Activated CD4-positive, CD25-positive, alpha-beta regulatory T cell treated with anti-CD3 and anti-CD28 coated beads, Interleukin-2, amount 50 U/mL, for 72 hours (primary cell): ENCODE measurements at places on chromosomes 1 and 21.

DNA sequence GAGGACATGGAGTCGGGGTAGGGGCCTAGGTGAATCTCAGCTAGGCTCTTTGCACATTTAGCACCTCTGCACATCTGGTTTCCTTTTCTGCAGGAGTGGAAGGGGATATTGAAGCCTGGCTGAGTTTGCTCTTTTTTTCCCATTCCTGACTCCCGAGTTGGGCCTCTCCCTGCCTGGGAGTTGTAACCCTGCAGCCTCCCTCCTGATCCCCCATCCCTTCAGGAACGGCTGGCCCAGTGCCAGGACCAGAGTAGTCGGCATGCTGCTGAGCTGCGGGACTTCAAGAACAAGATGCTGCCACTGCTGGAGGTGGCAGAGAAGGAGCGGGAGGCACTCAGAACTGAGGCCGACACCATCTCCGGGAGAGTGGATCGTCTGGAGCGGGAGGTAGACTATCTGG, 836 bp downstream of the OLFML3 start:
- no peak for DNase-seq

DNA sequence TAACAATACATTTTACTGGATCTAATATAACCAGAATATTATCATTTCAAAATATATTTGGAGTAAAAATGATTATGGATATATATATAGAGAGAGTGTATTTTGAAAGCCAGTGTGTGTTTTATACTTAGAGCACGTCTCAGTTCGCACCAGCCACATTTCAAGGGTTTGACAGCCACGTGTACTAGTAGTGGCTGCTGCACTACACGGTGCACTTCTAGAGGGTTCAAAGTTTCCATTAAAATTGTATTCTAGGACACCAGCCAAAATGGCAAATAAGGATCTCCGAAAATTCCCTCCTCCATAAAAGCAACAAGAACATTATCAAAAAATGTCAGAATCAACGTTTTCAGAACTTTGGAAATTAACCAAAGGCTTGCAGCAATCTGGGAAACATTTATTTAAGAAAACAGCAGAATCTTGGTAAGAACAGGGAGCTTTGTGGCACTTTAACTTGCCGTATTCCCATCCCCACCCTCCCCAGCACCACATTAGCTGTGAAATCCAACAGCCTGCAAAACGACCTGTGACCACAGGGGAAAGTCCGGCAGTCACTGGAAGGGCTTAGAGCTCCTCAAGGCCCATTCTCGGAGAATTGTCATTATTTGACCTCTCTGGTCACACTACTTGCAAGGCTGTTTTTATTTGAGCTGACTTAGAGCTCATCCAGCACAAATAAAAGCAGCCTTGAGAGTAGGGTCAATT, 33.5 kb upstream of the MRPS6 start:
- DNase-seq, result no peak

DNA sequence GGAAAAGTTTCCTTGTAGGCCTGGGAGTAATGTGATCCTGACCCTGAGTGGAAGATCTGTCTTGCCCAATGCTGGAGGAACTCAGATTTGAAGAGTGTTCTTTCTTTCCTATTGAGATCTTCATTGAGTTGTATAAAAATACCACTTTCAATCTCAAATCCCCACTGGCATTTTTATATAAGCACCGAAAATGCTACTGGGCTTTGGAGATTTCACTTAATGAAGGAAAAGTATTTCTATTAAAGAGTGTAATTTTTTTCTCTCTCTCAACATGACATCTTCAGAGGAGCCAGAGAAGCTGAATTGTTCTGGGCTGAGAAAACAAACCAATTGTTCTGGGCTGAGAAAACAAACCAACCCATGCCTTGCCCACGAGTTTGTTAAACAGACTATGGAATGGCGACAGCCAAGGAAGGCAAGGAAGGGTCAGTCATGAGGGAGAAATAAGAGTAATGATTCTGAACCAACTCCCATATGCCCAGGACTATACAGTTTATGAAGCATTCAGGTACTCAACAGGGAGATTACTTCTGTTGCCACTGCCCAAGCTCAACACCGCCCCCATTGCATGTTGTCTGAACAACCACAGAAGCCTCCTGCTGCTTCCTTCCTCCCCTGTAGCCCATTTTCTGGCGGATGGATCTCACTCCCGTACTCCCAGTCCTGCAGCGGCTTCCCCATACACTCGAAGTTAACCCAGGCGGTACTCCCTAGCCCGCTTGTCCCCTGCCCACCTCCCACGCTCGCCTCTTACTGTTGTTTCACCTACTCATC, 103.2 kb downstream of the BEND5 start:
- no peak for DNase-seq

DNA sequence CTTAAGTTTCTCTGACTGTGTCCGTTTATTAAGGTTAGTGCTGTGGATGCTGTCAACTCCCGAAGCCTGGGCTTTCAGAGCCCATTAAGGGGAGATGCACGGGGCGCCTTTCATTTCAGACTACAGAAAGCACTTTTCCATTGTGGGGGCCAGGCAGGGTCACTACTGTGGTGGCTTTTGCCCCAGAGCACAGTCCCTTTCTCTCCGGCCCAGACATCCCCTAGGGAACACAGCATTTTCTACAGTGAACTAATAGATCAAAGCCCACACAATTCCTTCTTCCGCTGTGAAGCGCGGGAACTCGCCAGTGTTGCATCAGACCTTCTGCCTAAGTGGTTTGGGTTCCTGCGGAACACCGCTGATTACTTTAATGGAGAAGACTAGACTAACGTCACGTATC, 26.8 kb upstream of the MAP1LC3C start:
- no peak for DNase-seq

GRCh38 chr1:43901196-43901961, 32.2 kb upstream of the ARTN start:
- no peak for DNase-seq

DNA sequence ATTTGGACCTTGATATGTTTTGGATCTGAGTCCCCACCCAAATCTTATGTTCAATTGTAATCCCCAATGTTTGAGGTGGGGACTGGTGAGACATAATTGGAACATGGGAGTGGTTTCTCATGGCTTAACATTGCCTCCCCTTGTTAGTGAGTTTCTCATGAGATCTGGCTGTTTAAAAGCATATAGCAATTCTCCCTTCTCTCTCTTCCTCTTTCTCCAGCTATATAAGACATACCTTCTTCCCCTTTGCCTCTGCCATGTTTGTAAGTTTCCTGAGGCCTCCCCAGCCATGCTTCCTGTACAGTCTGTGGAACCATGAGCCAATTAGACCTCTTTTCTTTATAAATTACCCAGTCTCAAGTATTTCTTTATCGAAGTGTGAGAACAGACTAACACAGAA, 692.4 kb downstream of the KCNT2 start:
- no peak for DNase-seq

DNA sequence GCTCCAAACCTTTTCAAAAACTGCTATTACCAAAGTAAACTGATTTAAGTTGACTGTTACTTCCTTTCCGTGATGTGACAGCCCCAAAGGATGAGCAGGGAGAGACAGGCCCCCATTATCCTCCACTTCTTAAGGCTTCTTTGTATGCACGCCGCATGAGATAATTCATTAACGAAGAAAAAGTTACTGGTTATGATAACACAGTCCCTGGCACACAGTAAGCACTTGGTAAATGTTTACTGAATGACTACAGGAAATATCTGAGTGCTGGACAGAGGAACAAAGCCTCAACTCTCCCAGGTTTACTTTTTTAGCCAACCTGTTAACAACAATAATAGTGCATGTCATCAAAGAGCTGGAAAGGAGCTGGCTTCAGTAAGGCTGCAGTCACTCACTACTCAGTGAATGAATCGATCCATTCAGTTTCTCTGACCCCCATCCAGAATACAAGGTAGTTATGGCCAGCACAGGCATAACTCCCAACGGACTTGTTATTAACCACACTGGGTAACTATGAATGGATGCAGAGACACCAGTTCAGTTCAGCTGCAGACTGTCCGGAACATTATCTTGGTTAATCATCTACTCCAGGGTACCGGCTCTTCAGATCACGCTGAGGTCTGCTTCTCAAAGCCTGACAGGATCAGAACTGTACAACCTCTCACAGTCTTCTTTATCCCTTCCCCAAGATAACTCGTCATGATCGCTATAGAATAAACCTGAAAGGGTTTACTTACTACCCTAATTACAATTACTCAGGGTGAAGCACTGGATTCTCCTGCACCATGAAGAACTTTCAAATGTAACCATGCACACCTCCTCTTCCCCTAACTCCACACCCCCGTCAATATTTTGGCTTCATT, 58.3 kb downstream of the TGFBR3 start:
- no peak for DNase-seq

- DNase-seq, result no peak
Measured at GRCh38 chr1:100581096-100581705, 43.3 kb downstream of the GPR88 start.

DNA sequence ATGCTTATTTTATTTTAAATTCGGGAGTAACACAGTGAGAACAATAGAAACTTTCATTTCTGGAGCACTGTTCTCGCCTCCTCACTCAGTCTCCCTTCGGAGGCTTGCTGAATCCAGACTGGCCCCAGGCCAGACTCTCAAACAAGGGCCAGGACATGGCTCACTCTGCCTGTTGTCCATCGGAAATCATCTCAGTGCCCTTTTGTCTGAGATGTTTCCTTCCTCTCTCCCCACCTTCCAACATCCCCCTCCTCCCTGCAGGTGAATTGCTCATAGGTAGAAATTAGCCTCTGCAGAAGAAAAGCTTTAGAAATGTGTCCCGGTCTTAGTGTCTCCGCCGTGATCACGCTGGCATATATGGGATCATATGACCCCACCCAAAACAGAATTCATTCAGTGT, 55.2 kb downstream of the ERG start:
- DNase-seq, result no peak

- DNase-seq, result no peak
Measured at GRCh38 chr1:42936309-42937078, 22.2 kb downstream of the SLC2A1 start.

GRCh38 chr1:228102791-228103620, at the start of gene C1orf35:
C1orf35 (minus strand) TSS chr1:228103325; CDS start chr1:228103227, 98 bp downstream.
- DNase-seq, result peak; percentile 95

DNA sequence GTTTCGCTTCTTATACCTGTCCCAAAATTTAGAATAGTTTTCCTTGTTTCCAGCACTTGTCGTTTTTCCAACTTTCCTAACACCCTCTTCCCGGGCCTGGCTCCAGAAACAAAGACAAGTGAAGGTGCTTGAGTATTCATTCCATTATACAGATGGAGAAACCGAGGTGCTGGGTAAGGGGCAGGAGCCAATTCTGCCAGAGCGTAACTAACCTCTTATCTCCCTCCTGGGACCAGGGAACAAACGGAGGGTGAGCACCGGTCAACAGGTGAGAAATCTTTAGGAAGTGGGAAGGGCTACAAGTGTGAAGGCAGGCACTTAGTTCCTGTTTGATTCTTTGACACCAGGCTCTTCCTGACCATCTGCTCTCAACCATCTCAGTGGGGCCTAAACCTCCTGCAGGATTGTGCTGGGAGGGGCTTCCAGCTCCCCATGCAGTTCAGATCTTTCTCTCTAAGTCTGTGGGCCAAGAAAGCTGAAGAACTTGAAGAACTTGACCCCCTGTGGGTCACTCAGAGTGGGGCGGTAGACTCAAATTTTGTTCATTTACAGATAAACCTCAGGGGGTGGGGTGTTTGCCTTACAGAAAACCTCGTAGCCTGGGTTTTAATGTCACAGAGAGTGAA, 8.7 kb downstream of the PLXNA2 start:
- DNase-seq, result no peak

GRCh38 chr1:245000872-245001188, 136.5 kb upstream of the HNRNPU start:
- no peak for DNase-seq

GRCh38 chr1:226708967-226709396, 30.1 kb downstream of the ITPKB start:
- DNase-seq, result no peak

GRCh38 chr1:203582568-203582967, 44.1 kb upstream of the ATP2B4 start:
- no peak for DNase-seq

- DNase-seq, result no peak
Measured at GRCh38 chr1:61374156-61374555, 291.8 kb downstream of the NFIA start.

DNA sequence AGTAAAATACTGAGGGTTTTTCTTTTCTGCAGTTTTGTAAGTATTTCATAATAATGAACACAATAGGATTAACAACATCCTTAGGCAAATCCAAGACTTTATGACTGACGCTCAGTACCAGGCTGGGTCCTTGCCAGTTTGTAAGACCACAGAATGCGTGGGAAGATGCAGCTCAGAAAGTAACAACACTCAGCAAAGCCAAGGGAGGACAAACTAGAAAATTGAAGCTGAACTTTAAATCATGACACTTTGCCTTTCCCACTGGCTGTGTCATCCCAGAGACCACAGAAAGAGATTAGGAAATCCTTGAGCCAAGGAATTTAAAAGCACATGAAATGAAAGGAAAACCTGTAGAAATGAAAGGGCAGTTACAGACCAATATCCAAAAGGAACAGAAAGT, 426.3 kb upstream of the CHRM3 start:
- no peak for DNase-seq

DNA sequence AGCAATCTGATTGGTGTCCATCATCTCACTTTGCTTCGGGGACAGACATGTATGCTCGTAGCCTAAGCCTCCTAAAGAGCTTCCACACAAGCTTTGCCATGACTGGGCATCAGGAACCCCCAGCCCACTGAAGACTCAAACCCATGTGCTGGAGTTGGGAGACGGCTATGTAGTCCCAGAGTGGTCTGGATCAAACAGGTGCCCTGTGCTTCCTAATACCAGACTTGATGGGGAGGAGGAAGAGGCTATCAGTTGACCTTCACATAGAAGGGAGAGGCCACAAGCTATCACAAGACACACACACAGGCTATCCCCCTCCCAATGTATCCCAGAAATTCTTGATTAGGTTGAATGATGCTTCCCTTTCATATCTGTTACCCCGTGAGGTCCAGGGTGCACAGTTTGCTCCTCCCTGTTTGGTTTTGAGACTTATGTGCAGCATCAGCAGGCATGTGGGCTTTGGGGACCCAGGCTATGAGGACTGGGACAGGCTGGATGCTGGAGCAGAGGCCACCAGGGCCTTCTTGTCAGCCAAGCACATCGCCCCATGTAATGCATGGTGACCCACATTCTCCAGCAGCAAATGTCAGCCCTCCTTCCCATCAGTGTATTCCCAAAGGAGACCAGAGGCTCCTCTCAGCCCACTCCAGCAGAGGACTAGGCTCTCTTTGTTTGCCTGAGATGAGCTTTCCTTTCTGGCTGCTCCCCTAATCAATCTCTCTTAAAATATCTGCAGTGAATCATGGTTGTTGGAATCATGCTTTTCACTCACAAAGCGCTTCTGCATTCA, 159.8 kb downstream of the GRIK3 start:
- DNase-seq, result no peak

- peak; percentile 44 for DNase-seq
Measured at GRCh38 chr1:159826441-159827101, at the start of gene SLAMF8. SLAMF8 (plus strand) TSS chr1:159826873; CDS start chr1:159826899, 26 bp downstream.

DNA sequence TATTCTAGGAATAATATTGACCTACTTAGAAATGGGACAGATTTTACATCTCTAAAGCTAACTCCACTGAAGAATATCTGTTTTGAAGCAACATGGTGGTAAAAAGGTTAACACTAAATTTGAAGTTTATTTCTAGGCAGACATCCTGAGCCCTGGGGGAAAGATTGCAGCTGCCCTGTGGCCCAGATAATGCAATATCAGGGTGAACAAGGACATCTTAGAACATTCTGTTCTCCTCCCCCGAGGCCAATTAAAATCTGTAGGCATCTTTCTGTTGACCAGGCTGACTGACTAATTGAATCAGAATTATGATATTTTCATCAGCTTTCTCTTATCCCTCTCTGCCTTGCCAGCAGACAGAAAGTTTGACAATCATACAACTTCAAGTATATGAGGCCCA, 149.8 kb upstream of the DUSP10 start:
- no peak for DNase-seq

- no peak for DNase-seq
Measured at GRCh38 chr21:39006571-39007311, 176.5 kb downstream of the PSMG1 start.

GRCh38 chr1:92125204-92125603, 45.1 kb downstream of the BTBD8 start:
- no peak for DNase-seq
